ENCODE measurements at places on chromosomes 7 and 10. TPM values are rescaled to one million over a fixed set of nuclear protein-coding genes. Genes with fewer than 3 reads are reported as not detected.

Gene NT5C2
- 64.4 TPM for total RNA-seq

Gene PROSER2
- 13.7 TPM for total RNA-seq

Gene TRPV5
- not detected for total RNA-seq

DNA sequence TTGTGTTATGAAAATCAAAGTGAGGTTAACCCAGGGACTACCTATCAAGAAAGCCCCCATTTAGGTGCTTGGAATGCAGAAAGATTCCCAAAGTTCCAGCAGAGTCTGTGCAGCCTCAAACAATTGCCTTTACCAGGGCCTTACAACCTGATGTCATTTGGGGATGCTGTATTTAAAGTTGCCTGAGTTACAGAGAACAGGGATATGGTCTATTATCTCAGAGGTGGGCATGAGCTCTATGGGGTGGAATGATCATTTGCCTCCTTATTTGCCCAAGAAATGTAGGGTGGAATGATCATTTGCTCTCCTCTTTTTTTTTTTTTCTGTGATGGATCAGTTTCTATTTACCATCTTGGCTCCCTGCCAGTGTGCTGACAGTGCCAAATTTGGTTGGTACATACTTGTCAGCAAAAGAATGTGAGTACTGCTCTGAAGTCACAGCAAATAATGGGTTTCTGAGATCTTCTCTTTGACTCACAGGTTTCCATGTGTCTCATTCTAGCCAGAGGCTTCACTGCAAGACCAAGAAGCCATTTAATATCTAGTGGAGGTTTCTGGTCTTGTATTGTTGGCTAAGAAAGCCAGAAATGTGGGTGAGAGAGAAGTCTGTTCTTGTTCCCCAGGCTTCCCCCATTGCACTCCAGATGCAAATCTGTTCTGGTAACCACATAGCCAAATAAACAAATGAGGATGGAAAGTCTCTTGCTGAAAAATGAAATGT is 45.5 kb upstream of the ZNRF2 start:
- H3K27me3 ChIP-seq: no peaks in the 10 kb centered on the region
- DNase-seq: no peak
- H3K4me3 ChIP-seq: no peak overlapping the region
- no peak overlapping the region for H3K27ac ChIP-seq

- no peak overlapping the region for H3K27ac ChIP-seq
- DNase-seq: no peak
- no peaks in the 10 kb centered on the region for H3K27me3 ChIP-seq
- H3K36me3 ChIP-seq: no peaks in the 10 kb centered on the region
- no peaks in the 10 kb centered on the region for H3K4me1 ChIP-seq
Measured at GRCh38 chr7:112584290-112584689, 103.5 kb downstream of the LSMEM1 start.

Gene COBL
- total RNA-seq: 52.3 TPM
